ENCODE measurements at places on chromosomes 3 and 15. TPM values are rescaled to one million over a fixed set of nuclear protein-coding genes. Genes with fewer than 3 reads are reported as not detected.

- no peaks in the 10 kb centered on the region for H3K27me3 ChIP-seq
- DNase-seq = no peak
- H3K4me1 ChIP-seq = no peaks in the 10 kb centered on the region
- H3K36me3 ChIP-seq = no peaks in the 10 kb centered on the region
- no peak overlapping the region for H3K4me3 ChIP-seq
- H3K27ac ChIP-seq = peak overlapping the region; percentile 53
Observed at GRCh38 chr3:29332195-29332637, 51.3 kb downstream of the RBMS3 start.

DNA sequence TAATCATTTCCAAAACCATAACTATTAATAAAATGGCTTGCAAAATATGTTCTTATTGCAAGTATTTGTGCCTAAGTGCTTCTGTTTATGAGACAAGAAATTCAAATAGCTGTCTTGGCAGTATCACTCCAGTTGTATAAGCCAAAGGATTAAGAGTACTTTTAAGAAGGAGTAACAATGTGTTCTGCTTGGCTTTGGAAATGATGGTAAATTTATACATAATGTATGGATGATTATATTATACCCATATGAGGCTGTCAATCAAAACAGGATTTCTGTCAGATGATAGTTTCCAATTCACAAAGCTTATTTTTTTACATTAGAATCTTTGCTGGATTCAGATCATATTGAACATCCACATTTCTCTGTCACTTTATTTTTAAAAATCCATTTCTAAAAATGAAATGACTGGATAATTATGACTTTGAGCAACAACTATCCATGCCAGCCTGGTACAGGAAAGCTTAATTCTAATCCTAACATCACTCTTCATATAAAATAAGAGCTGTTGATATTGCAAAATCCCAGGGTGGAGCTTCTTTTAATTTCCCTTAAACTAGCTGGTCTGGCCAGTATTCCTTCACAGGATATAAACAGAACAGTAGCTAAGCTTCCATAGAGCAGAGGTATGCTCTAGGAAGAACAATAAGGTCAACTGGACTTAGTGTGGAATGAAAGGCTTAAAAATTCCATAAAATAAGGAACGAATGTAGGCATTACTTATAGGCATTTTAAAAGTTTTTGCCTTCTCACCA, 30.0 kb upstream of the ZNF280D start:
- H3K4me1 ChIP-seq = peaks cover 63% of the 10 kb centered on the region
- DNase-seq = no peak
- no peak overlapping the region for H3K4me3 ChIP-seq
- no peaks in the 10 kb centered on the region for H3K36me3 ChIP-seq
- H3K27ac ChIP-seq = peak overlapping the region; percentile 26

GRCh38 chr15:79459666-79460065, 27.5 kb downstream of the MINAR1 start:
- no peaks in the 10 kb centered on the region for H3K27me3 ChIP-seq
- H3K36me3 ChIP-seq = no peaks in the 10 kb centered on the region
- no peak overlapping the region for H3K4me3 ChIP-seq
- no peak for DNase-seq

DNA sequence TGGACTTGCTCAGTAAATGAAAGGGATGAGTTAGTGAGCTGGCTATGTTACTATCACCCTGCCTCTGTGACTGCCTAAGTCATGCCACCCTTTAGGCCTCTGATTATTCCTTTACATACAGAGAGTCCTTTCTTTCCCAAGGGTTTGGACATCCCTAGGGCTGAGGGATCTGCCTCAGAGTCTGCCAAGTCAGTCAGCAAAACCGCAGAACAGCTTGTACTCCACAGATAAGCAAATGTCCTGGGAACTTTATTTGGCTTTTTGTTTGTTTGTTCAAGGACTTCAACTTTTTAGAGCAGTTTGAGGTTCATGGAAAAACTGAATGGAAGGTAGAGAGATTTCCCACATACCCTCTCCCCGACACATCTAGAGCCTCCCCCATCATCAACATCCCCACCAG, 82.6 kb upstream of the TRIM42 start:
- no peaks in the 10 kb centered on the region for H3K27me3 ChIP-seq
- no peaks in the 10 kb centered on the region for H3K4me1 ChIP-seq
- no peak for DNase-seq

- peak overlapping the region; percentile 99 for H3K4me3 ChIP-seq
- no peak for DNase-seq
- H3K4me1 ChIP-seq = peaks cover 12% of the 10 kb centered on the region
- H3K36me3 ChIP-seq = peaks cover 12% of the 10 kb centered on the region
- peak overlapping the region; percentile 97 for H3K27ac ChIP-seq
Observed at GRCh38 chr3:120741837-120742197, 499 bp downstream of the RABL3 start.

The ALCAM gene
- 8.6 TPM for total RNA-seq
